ENCODE measurements at places on chromosomes 12 and 14. TPM values are rescaled to one million over a fixed set of nuclear protein-coding genes. Genes with fewer than 3 reads are reported as not detected.

Gene ZBTB25
- total RNA-seq, result 8.8 TPM

Gene TAC3
- not detected for total RNA-seq

Gene CSRP2
- total RNA-seq, result 13.3 TPM

- DNase-seq, result peak; percentile 95
These were observed at the start of gene NFATC4 for GRCh38 chr14:24367514-24368211. NFATC4 (plus strand) TSS chr14:24368184; CDS start chr14:24368341, 157 bp downstream.

Measured in skin of body (tissue), 3 donors.